HepG2 (cell line): ENCODE measurements at places on chromosomes 12 and 14. TPM values are rescaled to one million over a fixed set of nuclear protein-coding genes. Genes with fewer than 3 reads are reported as not detected.

- no peaks in the 10 kb centered on the region for H3K36me3 ChIP-seq
- no peak for DNase-seq
- no peak overlapping the region for H3K4me3 ChIP-seq
- H3K4me1 ChIP-seq = no peaks in the 10 kb centered on the region
- no peak overlapping the region for H3K27ac ChIP-seq
- H3K27me3 ChIP-seq = peaks cover 4% of the 10 kb centered on the region; the same call in 2 of the 3 replicates
Measured at GRCh38 chr12:108043750-108044533, 85.1 kb upstream of the WSCD2 start.

DNA sequence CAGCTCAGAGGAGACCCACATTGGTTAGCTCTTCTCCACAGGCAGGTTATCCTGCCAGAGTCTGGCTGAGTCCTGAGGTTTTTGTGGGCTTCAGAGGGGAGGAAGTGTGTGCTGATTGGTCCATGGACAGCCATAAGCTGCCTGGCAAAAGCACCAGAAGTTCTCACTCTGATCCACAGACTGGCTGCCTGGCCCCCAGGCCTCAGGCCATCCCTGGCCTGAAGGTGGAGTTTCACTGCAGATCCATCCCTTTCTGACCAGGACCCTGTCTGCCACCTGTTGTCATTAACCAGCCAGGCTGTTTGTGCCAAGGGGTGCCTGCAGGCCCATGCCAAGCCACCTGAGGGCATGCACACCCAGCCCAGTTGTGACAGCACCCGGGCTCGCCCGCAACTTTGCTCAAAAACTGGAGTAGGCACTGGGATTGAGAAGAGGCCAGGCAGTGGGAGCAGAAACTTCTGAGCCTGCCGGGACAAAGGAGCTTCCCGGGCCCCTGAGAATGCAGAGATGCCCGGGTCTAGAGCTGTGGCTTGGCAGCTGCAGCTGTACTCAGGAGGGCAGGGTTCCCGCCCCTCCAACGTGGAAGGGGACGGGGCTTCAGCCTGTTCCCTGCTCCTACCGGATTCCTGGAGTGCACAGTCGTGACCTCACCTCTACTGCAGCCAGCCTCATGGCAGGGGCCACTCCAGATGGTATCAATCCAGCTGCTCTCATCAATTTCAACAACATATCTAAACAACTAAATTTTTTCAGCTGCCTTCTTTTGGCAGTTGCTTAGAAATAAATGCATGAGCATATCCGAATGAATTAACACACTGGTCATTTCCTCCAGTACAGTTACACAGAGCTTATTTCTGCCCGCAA, 1277.3 kb downstream of the SLC16A7 start:
- no peak overlapping the region for H3K4me3 ChIP-seq
- H3K27me3 ChIP-seq = no peaks in the 10 kb centered on the region
- no peaks in the 10 kb centered on the region for H3K36me3 ChIP-seq
- no peaks in the 10 kb centered on the region for H3K4me1 ChIP-seq
- no peak for DNase-seq
- H3K27ac ChIP-seq = no peak overlapping the region

DNA sequence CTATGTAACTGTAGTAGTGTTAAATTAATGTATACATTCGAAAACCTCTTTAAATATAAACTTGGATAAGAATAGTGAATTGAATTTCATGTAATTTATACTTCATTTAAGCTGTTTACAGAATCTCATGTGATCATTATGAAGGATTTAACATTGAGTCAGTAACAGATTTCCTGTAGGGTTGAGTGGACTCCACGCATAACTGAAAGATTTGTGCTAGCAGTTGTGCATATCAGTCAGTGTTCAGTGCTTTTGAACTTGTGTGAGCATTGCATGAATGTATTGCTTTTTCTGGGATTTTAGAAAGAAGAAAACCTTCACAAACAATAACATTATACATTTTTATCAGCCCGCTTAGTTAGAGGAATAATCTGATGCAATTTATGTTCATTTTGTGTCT, 1435.3 kb downstream of the LRFN5 start:
- DNase-seq = no peak
- no peaks in the 10 kb centered on the region for H3K36me3 ChIP-seq
- H3K27me3 ChIP-seq = no peaks in the 10 kb centered on the region
- H3K27ac ChIP-seq = no peak overlapping the region
- H3K4me1 ChIP-seq = no peaks in the 10 kb centered on the region

GRCh38 chr12:92530706-92531105, 172.1 kb upstream of the PLEKHG7 start:
- H3K36me3 ChIP-seq = no peaks in the 10 kb centered on the region
- no peak for DNase-seq
- H3K27me3 ChIP-seq = no peaks in the 10 kb centered on the region; the same call in 1 of the 2 replicates

DNA sequence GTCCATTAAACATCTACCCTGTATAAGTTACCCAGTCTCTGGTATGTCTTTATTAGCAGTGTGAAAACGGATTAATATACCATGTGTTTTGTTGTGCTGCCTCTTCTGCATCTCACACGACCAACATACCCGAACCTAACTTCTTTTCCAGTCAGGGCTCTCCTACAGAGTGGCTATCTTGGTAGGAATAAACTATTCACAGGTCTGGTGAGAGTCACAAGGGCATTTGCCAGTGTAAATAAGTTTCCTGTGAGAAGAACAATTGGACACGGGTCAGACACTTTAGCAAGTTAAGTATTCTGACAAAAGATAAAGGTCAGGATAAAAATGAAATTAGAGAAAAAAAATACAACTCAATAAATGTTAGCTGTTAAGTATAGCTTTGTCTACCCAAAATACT, 60.9 kb downstream of the MYF5 start:
- H3K36me3 ChIP-seq = no peaks in the 10 kb centered on the region
- H3K27me3 ChIP-seq = no peaks in the 10 kb centered on the region
- peak overlapping the region; percentile 90 for H3K27ac ChIP-seq
- peaks cover 48% of the 10 kb centered on the region for H3K4me1 ChIP-seq
- H3K4me3 ChIP-seq = no peak overlapping the region

The TAS2R9 gene
- 0.11 TPM in 1 of 2 replicates, not detected in the other for total RNA-seq

The ZCCHC8 gene
- total RNA-seq = 14.2 and 20.9 TPM in 2 replicates

The ACSM4 gene
- not detected in 2 replicates for total RNA-seq

The C12orf60 gene
- 1.4 and 2.3 TPM in 2 replicates for total RNA-seq

The KLHL33 gene
- total RNA-seq = not detected in 2 replicates

The ADIPOR2 gene
- total RNA-seq = 35.2 and 40.8 TPM in 2 replicates
